Activated CD4-positive, alpha-beta T cell treated with anti-CD3 and anti-CD28 coated beads, Interleukin-2, amount 10 ng/mL, durations not matched to agents 24 days and 14 days (primary cell): ENCODE measurements at places on chromosomes 12 and 14.
A peak's percentile ranks its signal among the peaks of the same experiment; 100 is the strongest.

GRCh38 chr12:34298176-34298970, 276.1 kb downstream of the ALG10 start:
- DNase-seq = no peak

DNA sequence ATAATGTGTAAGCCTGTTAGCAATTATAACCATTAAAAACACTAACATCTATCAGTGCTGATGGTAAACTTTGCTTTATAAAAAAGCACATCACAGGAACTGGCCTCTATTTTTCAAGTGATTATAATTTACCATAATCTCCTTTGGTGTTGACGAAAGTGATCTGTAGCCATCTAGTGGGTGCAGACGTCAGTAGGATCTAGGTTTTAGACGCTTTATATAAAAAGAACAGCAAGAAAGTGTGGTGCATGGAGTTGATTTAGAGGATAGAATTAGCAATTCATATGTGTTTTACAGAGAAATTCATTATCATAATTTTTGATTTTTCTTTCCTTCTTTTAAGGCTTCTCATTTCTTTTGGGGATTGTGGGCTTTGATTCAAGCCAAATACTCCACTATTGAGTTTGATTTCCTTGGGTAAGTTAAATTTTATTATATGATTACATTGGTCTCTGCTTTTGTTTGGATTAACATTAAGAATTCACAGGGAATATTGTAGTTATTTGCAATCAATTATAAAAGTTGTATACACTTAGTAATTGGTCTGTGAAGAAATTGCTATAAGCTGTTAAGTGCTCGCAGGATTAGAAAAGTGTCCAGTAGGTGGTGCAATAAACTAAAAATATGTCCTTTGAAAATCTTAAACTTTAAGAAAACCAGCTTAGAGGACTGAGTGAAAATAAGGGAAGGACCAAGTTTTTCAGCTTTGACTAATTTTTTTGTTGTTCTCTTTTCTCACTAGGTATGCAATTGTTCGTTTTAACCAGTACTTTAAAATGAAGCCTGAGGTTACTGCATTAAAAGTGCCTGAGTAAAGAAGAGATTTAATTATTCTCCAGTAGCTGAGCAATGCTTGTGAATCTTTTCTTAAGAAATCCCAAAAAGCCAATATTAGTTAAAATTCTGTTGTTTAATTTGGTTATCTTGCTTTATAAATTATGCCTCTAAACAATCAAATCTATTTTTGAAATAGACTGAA, 59.5 kb downstream of the ETNK1 start:
- DNase-seq = no peak

DNA sequence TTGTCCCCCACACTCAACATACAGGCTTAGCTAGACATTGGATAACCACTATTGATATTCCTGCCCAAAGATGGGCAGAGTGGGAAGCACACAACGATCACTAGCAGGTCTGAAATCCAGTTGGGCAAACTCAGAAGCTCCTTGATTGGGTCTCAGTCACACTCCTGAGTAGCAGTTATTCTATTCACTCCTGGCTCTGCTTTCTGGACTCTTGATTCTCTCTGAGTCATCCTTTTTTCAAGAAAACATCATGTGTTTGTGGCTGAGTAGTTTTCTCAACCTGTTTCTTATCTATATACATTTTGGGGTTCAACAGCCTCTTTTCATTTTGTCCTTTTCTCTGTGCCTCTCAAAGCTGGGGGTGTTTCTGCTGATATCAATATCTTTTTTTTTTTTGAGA, 46.0 kb upstream of the MANSC4 start:
- DNase-seq = no peak

GRCh38 chr12:96197503-96198272, 3.5 kb downstream of the ELK3 start:
- DNase-seq = no peak

DNA sequence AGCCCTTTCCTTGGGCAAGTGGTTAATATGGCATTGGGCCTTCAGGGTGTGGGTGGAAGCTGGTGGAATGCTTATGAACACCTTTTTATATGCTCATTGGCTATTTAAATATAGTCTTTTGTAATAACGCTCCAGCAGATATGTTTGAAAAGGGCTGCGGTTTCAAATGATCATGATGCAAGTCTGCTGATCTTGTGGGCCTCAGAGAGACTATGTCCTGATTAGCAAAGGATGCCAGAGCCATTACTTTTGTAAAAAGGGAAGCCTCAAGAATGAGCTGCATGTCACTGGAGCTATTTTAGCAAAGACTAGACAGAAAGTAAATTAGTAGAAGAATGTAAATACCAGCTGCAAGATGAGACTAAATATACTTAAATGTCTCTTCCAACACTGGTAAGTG, 200.5 kb downstream of the GXYLT1 start:
- no peak for DNase-seq

DNA sequence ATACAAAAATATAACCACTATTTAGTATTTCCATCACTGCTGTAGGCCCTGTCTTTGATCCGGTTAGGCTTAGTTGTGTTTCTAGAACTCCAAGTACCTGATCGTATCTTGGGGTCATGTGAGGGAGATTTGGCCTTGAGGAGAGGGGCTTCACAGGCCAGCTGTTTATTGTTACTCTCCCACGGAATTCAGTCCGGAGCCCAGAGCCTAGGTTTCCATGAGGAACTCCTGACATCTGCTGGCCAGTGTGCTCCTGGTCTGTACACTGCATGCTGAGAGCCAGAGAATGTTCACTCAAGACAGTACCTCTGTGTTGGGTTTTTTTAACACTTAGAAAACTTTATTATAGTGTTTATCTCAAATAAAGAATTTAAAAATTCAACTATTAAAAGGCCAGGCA, 341.0 kb upstream of the TMEM132C start:
- DNase-seq = no peak

GRCh38 chr12:82757059-82757458, 70.4 kb downstream of the TMTC2 start:
- DNase-seq = no peak

- DNase-seq = no peak
These were observed 55.4 kb downstream of the DAO start for GRCh38 chr12:108935159-108935763.

- DNase-seq = no peak
These were observed 2.9 kb downstream of the GSG1 start for GRCh38 chr12:13100605-13100881.

DNA sequence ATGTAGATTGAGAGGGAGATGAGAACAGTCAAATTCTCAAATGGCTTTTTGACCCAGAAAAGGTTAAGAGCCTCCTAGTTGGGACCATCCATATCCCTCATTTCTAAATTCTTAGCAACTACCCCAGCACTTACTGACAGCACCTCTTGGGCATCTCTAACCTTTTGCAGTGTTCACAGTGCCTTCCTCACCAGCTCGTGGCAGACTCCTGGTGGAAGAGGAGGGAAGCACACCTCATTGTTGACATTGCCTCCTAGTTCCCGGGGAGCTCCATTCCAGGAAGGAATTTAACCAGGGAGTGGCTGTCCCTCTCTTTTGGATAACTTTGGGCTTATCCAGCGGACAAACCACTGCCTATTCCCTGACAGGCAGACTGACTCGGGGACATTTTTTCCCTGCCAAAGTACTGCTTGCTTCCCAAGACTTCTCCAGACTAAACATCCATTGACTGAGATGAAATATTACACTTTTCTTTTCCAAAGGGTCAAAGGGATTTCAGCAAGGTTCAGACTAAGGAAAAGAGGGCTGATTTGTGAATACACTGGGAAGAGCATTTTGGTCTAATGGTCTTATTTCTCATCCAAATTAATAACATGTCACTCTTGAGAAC, 9.0 kb upstream of the OR6J1 start:
- peak; percentile 85 for DNase-seq

DNA sequence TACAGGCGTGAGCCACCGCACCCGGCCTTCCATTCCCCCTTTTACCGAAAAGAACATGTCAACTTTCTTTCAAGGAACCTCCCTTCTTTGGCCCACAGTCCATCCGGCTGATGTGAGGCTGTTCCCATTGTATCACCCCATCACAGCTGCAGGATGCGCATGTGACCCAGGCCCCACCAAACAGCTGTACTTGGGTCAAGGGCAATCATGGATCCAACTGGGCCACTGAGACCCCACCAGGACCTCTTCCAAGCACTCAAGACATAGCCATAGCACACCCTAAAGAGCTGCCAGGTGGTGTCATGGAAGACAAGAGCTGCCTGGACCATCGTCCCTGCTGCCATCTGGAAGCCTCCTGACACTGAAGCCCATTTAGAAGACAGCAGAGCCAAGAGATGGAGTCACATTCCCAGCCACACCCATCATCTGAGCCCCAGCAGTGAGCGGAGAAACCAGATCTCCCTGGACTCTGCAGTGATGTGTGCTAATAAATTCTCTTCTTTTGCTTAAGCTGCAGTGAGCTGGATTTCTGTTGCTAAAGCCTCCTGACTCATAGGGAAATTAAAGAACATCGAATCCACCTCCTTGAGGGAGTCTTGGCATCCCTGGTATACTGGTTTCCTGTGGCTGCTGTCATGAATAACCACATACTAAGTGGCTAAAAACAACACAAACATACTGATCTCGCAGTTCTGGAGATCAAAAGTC, 105.6 kb downstream of the KSR2 start:
- no peak for DNase-seq

DNA sequence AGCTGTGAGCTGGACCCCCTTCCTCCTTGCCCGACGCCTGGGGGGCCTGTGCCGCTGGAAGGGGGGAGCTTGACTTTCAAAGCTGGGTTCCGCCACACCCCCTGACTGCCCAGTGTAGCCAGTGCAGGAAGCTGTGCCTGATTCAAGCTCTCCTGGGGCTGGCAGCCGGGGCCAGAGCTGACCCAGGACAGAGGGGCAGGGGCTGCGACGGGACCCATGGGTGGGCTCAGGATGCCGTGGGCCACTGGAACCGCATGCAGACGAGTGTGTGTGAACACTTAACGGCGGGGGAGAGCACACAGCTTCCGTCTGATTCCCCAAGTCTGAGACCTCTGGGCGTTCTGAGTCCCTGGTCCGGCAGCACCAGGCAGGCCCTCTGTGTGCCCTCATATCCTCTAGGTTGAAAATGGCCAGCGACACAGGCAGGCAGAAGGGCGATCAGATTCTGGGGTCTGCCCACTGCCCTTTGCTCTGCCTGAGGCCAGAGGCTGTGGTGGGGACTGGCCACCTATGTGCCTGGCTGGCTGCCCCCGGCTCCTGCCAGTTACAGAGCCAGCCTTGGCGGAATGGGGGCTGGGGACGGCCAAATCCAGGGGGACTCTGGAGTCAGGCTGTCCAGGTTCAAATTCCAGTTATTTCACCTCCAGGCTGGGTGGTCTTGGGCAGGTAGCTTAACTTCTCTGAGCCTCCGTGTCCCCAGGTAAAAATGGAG, 54.0 kb downstream of the CYP46A1 start:
- no peak for DNase-seq

GRCh38 chr14:64717870-64718269, 13.6 kb downstream of the PLEKHG3 start:
- no peak for DNase-seq

DNA sequence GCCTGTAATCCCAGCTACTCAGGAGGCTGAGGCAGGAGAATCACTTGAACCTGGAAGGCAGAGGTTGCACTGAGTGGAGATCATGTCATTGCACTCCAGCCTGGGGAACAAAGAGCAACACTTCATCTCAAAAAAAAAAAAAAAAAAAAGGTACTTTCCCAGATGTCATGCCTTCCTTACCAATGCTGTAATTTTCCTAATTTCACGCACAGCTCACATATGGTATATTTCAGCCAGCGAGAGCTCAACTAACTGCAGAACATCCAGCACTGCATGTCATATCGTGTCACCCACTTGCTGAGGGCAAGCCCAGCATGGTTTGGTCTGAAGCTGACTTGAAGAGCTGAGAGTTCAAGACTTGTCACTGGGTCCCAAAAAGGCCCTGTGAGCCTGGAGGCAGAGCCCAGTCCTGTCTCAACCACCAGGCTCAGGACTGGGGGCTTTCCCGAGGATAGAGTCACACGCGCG, 29.0 kb downstream of the NFKBIA start:
- no peak for DNase-seq

GRCh38 chr14:69505338-69506240, 21.1 kb downstream of the PLEKHD1 start:
- no peak for DNase-seq

GRCh38 chr12:92118826-92119536, 26.7 kb downstream of the BTG1 start:
- peak; percentile 50 for DNase-seq

DNA sequence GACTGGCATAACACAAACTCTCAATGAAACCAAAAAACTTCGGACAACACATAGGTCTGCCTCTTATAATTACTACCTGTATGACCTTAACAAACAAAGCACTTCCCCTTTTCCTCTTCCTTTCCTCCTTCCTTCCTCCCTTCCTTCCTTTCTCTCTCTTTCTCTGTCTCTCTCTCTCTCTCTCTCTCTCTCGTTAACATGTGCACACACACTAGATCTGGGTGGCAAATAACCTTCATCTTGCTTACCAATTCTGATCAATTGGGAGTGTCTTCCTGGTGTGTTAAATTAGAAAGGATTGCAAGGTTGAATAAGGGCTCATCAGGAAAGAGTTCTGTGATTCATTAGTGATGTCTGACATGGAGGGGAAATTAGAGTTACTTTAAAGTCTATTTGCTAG, 307.8 kb upstream of the PRKD1 start:
- no peak for DNase-seq

- DNase-seq = no peak
These were observed 49.2 kb downstream of the FGD4 start for GRCh38 chr12:32448586-32448985.

- no peak for DNase-seq
These were observed 106.4 kb upstream of the SRRM4 start for GRCh38 chr12:118874698-118875548.

DNA sequence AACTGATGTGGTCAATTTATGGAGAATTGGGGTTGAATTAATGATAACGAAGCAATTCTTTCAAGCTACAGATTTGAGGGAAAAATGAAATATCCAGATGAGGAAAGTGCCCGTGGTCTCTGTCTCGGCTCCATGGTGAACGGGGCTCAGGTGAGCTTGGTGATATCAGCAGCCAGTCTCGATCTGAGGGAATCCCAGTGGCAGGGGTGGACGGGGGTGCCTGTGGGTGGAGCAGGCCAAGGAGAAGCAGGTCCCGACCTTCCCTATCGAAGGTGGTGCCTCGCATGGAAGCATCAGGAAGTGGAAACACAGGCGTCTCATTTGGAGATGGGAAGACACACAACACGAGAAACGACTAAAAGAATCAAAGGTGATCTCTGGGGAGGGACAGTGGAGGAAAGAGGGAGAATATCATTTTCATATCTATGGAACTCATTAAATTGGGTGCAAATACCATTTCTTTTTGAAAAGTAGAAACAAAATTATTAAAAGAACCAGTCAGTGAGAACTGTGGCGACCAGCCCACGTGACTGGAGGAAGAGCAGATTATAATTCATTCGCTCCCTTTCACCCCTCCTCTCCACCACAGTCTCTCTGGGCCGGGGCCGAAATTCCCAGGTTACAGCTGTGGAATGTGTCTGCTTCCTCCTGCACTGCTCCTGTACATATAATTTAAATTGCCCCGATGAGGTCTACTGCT, 354.3 kb upstream of the SFSWAP start:
- no peak for DNase-seq

DNA sequence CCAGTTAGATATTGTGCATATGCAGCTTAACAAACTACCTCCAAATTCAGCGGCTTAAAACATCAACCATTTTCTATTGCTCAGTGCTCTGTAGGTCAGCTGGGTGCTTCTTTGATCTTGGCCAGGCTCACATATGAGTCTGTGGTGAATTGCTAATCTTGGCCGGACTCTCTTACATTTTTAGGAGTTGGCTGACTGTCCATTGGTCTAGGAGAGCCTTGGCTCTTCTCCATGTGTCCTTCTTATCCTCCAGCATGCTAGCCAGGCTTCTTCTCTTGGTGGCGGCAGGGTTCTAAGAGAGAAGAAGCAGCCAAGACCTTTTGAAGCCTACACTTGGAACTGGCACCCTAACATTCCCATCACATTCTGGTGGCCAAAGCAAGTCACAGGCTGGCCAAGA, 174.3 kb upstream of the PWP1 start:
- no peak for DNase-seq
